ENCODE measurements at places on chromosomes 1 and 21.

DNA sequence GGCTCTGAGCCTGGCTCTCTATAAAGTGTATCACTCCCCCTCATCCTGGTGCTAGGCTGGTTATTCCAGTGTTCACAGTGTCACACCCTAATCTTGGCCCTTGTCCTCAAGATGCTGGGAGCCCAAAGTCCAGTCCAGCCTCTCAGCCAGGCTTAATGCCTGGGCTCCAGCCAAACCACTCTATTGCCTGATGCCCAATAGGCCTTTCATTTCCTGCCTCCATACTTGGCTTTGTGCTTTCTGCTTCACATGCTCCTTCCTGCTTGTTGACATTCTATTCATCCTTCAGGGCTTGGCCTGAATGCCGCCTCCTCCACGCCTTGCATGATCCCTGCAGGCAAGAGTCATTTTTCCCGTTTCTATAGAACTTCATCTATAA is 1.7 kb downstream of the KLHDC8A start:
- no peak for DNase-seq

- DNase-seq, result no peak
Measured at GRCh38 chr1:87030740-87031690, 116.6 kb downstream of the HS2ST1 start.

- no peak for DNase-seq
Measured at GRCh38 chr1:47976728-47977127, 20.5 kb downstream of the TRABD2B start.

- no peak for DNase-seq
Measured at GRCh38 chr1:203225071-203225470, 4.4 kb downstream of the CHIT1 start.

- DNase-seq, result no peak
Measured at GRCh38 chr1:196071447-196071846, 536.8 kb downstream of the KCNT2 start.

DNA sequence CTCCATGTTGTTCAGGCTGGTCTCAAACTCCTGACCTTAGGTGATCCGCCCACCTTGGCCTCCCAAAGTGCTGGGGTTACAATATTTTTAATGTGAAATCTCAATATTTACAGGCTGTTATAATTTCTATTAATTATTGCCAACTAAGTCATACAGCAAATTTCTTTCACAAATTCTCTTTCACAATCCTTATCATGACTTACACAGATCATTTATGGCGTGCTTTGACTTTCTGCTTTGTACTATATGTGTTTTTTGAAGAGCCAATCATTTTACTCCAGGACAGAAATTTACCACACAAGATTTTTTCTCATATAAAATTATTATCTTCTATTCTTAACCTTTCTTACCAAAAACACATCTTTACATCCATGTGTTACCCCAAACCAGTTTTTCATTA is 1729.9 kb downstream of the NCAM2 start:
- DNase-seq, result no peak

- DNase-seq, result no peak
Measured at GRCh38 chr21:41620982-41621381, 113.0 kb upstream of the TMPRSS2 start.

- DNase-seq, result no peak
Measured at GRCh38 chr1:117059334-117059677, 820 bp upstream of the TTF2 start.

DNA sequence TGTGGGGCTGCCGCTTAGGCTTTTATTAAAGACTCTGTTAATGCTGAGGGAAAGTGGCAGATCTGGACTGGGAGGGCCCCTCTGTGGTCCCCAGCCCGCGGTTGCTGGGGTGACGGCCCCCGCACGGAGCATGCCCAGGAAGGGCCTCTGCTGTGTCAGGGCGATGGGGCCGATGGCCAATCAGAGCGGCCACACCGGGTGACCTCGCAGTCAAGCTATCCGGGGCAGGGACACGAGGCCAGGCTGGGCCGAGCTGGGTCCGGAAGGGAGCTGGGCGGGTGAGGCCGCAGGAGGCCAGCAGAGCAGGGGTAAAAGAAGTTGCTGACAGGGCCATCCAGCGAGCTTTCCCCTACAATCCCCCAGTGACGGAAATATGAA is 145.1 kb downstream of the CASZ1 start:
- no peak for DNase-seq

DNA sequence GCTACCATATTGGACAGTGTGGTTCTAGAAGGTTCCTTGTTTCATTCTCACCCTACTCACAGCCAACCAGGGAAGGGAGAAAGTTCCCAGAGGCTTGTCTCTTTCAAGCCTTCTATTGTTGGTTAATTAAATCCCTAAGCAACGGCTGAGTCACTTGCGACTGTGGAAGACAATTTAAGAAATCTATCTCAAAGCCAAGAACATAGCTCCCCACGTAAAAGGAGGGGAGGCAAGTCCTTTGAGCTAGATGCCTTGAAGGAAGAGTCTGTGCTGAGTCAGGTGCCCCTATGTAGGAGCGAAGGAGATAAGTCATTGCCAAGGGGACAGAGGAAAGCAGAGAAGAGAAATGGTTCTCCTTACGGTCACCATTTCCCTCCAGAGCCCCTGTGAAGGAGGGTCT is 79.4 kb upstream of the PPP2R5A start:
- no peak for DNase-seq

GRCh38 chr21:15363921-15364320 is 299.1 kb upstream of the NRIP1 start:
- no peak for DNase-seq

DNA sequence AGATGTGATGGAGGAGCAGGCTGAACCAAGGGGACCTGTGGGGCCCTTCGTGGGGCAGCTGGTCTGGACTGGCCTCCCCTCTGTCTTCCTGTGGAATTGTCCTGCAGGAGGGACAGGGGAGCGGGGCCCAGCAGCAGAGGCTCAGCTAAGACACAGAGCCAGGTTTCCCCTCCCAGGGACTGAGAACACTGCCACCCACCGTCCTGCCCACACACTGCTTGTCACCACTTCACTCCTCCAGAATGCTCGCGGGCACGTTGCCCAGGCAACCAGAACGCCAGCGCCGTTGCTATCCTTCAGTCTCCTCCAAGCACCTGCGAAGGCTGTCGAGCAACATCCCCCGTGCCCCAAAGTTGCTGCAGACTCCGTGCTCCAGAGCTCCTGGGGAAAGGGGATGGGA is 46.4 kb downstream of the AJAP1 start:
- DNase-seq, result peak; percentile 64

GRCh38 chr1:233707880-233708815 is 94.2 kb downstream of the KCNK1 start:
- DNase-seq, result no peak

DNA sequence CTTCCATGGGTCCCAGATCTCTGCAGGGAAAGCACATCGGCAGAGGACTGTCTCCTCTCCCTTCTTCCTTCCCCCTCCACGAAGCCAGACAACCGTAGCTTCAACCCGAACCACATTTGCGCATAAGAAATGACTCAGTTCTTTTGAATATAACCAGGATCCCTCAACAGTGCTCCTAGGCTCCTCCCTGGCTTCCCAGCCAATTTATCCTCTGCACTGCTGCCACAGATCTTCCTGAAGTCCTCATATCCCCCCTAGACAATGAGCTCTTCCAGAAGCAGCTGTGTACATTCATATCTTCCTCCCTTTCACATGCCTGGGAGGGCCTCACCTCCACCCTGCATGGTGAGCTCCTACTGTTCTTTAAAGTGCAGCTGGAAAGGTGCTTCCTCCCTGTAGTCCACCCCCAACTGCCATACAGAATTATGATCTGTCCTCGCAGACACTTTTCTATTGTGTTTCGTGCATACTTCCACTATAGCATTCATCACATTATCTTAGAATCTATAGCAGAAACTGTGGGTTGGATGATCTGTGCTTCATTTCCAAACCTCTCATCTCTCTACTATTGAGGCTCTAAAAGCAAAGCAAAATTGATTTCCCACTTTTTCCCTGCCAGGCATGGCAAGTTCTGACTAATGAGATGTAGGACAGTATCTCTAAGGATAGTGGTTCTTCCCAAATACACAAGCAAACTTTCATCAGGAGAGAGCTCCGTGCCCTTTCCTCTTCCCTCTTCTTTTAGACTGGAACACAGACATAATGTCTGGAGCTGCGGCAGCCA is 179.3 kb upstream of the HMGB4 start:
- DNase-seq, result no peak

GRCh38 chr1:160610569-160611242 is 31.4 kb upstream of the CD84 start:
- DNase-seq, result no peak

DNA sequence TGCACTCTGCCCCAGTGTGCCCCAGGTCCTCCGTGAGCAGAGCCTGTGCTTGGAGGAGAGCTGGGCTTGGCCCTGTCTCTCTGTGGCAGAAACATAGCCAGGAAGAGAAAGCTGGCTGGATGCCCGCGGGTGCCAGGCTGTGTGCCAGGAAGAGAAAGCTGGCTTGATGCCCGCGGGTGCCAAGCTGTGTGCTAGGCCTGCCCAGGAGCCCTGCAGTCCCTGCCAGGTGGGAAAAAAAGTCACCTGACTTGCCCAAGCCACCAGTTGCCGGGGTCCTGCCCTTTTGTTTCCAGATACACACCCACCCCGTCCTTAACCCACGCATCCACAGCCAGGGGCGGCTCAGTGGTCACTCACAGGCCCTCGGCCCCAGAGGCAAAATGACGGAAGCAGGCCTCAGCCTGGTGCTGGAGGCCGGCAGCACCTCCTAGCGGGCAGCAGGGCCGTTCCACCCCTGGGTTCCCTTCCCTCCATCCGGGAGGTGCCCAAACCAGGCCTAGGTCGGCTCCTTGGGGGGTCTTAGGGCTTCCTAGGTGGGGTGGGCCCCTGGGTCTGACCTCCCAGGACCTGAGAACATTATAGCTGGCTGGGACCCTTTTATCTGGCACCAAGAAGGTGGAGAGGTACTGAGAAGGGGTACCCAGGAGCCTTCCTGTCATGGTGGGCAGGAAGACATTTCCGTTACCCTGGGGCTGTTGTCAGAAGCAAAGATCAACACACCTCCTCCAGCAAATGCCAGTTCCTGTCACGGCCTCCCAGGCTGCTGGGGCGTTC is 9.1 kb downstream of the ITGB2 start:
- peak; percentile 47 for DNase-seq

- no peak for DNase-seq
Measured at GRCh38 chr1:85607126-85607920, 26.8 kb downstream of the CCN1 start.

DNA sequence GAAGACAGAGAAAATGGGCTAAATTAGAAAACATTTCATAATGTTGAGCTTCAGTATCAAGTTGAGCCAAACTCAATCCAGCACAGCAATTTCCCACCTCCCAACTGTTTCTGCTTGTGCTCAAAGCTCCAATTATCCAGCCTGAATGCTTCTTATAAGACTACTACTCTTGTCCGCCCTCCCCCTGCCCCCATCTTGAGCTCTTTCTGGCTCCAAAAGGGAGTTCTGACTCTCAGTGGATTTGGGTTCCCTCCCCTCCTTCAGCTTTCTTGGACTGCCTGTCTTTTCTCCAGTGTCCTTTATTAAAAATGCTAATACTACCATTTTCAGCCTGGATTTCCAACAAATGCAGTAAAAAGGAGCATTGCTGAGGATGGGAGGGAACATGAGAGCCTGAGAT is 174.8 kb downstream of the ASTN1 start:
- DNase-seq, result peak; percentile 4

GRCh38 chr21:26826801-26827200 is 18.4 kb downstream of the ADAMTS1 start:
- DNase-seq, result no peak

- DNase-seq, result no peak
Measured at GRCh38 chr1:65146908-65147423, 1.0 kb upstream of the AK4 start.

DNA sequence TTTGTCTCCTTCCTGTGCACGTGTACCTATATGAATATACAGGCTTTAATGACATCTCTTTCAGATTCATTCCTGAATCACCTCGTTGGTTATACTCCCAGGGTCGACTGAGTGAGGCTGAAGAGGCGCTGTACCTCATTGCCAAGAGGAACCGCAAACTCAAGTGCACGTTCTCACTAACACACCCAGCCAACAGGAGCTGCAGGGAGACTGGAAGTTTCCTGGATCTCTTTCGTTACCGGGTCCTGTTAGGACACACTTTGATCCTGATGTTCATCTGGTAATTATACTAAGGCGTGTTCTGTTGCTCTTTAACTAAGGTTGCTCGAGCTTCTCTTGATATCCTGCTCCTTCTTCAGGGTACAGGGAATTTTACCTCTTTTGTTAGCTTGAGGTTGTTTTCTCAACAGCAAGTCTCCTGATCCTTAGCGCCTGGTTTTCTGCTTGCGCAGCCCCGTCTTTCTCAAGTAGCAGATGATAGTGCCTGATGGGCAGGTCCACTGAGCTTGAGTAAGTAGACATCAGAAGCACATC is 55.1 kb downstream of the SLC22A15 start:
- no peak for DNase-seq

DNA sequence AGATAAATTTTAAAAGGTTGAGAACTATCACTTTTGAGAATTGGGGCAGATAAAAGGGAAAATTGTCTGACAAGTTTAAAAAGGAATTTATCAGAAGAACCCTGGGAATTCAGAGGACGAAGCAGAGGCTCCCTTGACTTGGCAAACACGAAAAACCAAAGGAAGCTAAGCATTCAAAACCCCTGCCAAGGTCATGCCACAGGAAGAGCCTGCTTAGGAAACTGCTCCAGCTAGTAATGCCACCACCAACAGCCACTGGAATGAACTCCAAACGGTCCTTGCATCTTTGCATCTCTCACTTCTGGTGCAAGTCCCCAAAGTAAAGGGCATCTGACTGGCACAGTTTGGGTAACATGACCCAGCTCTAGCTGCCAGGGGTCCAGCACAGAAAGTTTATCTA is 7.2 kb downstream of the GPBP1L1 start:
- DNase-seq, result no peak

GRCh38 chr1:26856604-26857469 is 6.1 kb upstream of the SFN start:
- DNase-seq, result no peak

DNA sequence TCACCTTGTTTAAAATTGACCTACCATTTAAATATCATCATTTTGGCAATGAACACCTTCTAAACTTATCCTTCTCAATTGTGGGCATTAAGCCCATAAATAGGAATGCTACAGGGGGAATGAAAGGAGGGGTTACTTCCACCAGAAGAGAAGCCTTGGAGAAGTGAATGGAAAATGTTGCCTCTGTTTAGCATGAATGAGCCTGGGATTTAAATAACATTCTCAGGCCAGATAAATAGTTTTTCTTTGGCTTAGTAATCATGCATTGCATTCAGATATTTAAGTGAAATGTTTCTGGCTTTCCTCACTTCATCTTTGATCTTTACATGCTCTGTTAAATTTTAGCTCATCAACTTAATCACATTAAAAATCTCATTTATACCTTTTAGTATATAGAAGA is 284.3 kb upstream of the FMN2 start:
- no peak for DNase-seq

GRCh38 chr1:152018537-152018936 is 18.3 kb downstream of the S100A11 start:
- DNase-seq, result no peak

DNA sequence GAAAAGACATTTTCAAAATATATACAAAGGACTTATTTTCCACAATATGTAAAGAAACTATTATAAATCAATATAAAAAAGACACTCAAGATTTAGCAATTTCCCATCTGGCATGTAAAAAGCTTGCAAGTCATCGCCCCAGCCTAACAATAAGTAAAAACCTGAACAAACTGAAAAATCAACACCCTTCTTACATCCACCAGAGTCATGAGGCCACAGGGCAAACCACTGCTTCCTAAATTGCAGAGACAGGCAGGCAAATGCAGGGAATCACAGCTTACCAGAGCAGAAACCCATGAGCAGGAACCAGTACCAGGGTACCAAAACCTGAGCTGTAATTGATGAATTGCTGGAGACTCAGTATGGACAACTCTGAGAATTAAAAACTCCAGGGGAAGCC is 16.7 kb upstream of the WNT2B start:
- DNase-seq, result no peak

GRCh38 chr21:16154951-16155635 is 425.3 kb downstream of the USP25 start:
- no peak for DNase-seq

GRCh38 chr1:68103884-68104554 is 53.6 kb upstream of the DIRAS3 start:
- DNase-seq, result no peak

All from substantia nigra (tissue), 51 donors.